ENCODE measurements at places on chromosomes 6 and 20.

DNA sequence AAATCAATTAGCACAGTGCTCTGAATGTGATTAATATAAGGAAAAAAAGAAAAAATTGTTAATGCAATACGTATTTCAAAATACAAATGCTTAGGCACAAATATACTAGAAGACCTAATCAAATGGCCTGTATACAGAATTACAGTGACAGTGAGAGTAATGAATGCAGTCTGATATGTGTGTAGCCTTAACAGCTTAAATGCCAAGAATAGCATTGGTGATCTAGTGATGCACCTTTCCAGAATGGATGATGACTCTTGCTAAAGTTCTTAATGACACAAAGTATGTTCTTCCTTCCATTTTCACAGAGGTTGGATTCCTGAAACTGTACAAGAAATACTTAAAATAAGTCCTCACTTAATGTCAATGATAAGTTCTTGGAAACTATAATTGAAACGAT, 131.0 kb downstream of the CDKAL1 start:
- no peak for DNase-seq

DNA sequence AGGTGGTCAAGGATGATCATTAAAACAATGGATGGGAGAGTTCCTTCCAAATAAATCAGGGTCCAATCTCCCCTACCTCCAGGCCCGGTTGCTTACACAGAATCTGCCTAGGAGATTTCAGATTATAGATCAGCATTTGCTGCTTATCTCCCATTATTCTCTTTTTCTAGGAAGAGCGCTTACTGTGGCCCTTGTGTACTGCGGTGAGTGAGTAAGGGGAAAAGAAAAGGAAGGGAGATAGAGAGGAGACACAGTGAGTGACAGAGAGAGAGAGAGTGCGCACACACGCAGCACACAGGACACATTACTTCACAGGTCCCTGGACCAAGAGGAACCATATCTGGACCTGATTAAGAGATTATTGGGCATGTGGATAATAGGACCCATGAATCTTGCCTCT, 6.2 kb downstream of the LATS1 start:
- DNase-seq, result no peak

- DNase-seq, result no peak
These were observed 31.4 kb upstream of the SLA2 start for GRCh38 chr20:36677422-36677771.

DNA sequence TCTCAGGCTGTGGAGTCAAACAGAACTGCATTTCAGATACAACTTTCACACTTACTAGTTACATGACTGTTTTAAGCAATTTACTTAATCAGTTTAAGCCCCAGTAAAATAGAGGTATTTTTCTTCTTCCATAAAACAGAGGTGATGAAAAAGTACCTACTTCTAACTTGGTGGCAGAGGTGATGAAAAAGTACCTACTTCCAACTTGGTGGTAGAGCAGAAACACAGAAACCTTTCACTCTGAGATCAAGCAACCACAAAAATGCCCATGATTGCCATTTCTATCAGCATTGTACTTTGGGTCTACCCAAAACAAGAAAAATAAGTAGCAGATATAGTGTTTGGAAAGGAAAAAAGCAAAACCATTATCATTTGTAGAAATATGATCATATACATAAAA, 148.7 kb downstream of the OPRM1 start:
- no peak for DNase-seq

- no peak for DNase-seq
These were observed 165.7 kb upstream of the PTPRK start for GRCh38 chr6:128686084-128686483.

GRCh38 chr6:28839443-28840120, 84.2 kb downstream of the TRIM27 start:
- DNase-seq, result no peak

DNA sequence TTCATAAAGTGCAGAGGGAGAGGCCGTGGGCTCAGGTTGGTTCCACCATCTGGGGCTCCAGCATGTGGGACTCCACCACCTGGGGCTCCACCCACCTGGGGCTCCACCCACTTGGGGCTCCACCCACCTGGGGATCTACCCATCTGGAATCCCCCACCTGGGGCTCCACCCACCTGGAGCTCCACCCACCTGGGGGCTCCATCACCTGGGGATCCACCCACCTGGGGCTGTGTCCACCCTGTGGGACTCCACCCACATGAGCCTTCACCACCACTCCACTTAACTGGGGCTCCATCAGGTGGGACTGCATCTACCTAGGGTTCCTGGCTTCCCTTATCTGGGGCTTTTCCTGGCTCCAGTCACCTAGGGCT, 226.0 kb upstream of the CDYL start:
- no peak for DNase-seq

DNA sequence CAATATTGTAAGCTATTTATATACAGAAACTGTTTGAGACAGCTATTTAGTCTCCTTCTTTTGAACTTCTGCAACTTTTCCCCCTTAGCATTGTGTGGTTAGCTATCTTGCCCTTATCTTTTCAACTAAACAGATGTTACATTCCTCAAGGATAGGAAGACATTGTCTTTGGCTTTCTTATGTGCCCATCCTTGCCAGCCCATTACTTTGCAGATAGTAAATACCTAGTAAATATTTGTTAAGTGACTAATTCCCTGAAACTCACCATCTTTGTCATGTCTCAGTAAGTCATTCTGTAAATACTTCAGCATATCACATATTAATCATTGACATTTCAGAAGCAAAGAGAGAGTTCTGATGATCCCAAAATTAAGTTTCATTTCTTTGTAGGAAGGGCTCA, 69.1 kb upstream of the FLRT3 start:
- DNase-seq, result no peak

- no peak for DNase-seq
These were observed 43.9 kb upstream of the FABP7 start for GRCh38 chr6:122735582-122735981.

GRCh38 chr6:81766482-81767069, 14.1 kb upstream of the TENT5A start:
- DNase-seq, result no peak

DNA sequence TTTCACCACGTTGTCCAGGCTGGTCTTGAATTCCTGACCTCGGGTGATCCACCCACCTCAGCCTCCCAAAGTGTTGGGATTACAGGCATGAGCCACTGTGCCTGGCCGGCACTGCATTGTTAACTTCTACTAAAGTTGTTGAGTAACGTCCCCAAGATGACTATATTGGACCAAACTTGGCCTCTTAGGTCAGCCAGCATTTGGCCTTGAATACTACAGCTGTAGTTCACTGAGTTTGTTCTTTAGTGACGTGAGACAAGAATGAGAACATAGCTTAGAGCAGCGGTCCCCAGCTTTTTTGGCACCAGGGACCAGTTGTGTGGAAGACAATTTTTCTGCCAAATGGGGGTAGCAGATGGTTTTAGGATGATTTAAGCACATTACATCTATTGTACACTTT, 237.1 kb downstream of the TBC1D7 start:
- DNase-seq, result no peak

- no peak for DNase-seq
These were observed 94.1 kb downstream of the CDH22 start for GRCh38 chr20:46213946-46214823.

- no peak for DNase-seq
These were observed 65.0 kb upstream of the VSTM2L start for GRCh38 chr20:37837924-37838323.

GRCh38 chr6:10163203-10163962, 251.5 kb downstream of the TFAP2A start:
- no peak for DNase-seq

GRCh38 chr6:85764844-85765243, 122.2 kb upstream of the SYNCRIP start:
- DNase-seq, result no peak

DNA sequence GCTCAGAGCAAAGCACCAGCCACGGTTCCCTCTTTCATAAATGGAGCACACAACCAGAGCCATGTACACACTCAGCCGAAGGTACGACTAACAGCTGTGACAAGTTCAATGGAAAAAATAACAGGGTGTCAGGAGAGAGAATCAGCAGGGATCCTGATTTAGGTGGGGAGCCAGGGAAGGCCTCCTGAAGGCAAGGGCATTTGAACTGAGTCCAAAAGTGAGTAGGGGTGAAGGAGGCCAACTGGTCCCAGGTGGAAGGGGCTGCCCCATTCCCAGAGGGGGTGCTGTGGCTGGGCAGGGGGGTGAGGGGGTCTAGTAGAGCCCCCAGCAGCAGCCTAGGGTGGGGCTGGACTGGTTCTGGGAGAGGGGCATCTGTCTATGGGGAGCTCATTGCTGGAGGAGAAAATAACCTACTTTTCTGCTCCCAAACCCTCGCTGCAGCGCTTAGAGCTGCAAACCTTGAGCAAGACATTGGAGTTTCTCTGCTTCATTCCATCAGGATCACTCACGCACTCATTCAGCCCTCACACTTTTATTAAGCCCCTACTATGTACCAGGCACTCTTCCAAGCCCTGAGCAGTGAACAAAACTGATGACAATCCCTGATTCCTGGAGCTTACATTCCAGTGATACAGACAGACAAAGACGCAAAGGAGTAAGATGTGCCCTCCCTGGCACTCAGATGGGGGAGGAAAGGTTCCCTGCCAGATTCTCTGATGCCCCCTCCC, 113.5 kb downstream of the TOX2 start:
- DNase-seq, result no peak

- no peak for DNase-seq
These were observed at the start of gene ECT2L for GRCh38 chr6:138795809-138796603. Gene ECT2L (plus strand): TSS chr6:138796087. CDS start chr6:138813275, 17,188 bp downstream.

DNA sequence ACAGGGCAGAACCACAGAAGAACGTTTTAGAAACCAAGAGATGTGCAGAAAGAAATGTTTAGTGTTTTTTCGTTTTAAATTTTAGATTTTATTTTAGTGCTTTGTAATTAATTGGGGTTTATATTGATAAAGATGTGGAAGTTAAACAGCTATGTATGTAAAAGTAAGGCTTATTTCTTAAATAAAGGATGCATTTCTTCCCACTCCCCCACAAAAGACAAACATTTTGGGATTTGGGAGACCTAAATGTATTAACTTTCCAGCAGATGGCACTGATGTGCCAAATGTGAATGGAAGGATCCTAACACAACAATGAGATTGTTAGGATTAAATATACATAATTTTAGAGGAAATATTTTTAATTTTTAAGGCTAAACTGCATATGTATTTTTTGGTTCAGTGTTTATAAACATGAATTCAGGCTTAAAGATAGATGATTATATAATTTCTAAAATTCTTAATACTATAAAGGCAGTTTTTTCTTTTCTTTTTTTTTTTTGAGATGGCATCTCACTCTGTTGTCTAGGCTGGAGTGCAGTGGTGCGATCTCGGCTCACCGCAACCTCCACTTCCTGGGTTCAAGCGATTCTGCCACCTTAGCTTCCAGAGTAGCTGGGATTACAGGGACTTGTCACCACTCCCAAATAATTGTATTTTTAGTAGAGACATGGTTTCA, 12.0 kb downstream of the PFDN4 start:
- no peak for DNase-seq

GRCh38 chr20:341682-342081, 5.2 kb upstream of the NRSN2 start:
- DNase-seq, result no peak

DNA sequence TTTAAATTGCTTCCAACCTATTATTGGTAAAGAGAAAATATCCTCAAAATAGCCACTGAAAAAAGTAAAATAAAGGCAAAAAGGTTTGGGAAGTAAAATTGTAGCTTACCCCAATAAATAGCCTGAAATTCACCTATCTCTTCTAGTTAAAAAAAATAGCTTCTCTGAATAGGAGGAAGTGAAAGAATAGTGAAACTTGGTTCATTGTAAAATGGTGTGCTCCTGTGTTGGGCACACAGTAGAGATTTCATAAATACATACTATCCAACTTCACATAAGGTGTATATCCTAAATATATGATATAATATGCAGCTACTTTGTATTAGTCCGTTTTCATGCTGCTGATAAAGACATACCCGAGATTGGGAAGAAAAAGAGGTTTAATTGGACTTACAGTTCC, 45.3 kb downstream of the CDK19 start:
- DNase-seq, result no peak
